ENCODE measurements at places on chromosomes 3 and 15.

DNA sequence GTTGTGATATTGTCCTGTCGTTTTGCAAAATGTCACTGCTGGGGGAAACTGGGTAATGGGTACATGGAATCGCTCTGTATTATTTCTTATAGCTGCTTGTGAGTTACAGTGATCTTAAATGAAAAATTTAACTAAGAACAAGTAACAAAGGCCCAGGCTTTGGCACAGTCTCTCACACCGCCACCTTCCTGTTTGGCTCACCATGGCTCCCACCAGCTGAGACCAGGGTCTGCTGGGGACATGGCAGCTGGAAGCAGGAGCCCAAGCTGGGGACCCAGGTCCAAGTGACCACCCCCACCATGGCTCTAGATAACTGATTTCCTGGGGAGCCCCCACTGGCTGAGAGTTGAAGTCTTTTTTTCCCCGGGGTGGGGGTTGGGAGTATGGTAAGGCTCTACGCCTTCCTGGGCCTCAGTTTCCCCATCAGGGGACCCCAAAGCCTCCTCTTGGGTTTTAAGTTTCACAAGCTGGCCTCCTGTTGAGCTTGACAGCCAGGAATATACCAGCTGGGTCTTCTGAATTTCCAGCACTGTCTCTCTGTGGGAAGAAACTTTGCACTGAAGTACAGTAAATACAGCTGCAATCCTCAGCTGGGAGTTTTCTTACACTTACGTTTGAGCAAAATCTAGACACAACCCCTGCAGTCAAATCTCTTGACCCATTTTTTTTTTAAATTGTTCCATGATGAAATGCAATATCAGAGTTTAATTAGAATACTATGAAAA, 26.1 kb downstream of the ABTB1 start:
- DNase-seq, result no peak

DNA sequence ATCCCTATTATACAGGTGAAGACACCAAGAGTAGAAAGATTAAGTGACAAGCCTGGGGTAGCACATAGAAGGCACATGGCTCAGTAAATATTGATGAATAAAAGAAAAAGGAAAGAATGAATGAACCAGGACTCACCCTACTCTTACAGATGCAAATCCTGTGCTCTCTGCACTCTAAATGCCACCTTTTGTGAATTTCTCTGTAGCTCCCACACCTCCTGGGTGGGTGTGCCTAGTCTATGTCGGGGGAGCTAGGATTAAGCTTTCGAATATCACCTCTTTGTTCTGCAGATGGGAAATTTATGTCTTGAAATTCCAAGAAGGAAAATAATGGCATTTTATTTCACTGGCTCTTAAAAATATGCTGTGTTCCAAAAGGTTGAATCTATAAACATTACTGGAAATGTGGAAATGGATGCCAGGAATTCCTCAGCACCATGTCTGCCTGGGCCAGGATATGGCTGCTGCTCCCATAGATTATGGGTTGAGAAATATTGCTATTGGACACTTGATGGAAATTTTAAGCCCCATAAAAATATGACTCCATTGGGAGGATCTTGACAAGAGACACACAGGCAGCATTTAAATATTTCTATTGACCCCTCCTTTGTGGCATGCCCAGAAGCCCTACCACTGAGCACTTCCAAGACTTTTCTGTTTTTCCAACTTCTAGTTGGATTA, 43.3 kb downstream of the CCNB2 start:
- no peak for DNase-seq

- no peak for DNase-seq
Measured at GRCh38 chr15:90873998-90874605, 5.7 kb downstream of the FURIN start.

DNA sequence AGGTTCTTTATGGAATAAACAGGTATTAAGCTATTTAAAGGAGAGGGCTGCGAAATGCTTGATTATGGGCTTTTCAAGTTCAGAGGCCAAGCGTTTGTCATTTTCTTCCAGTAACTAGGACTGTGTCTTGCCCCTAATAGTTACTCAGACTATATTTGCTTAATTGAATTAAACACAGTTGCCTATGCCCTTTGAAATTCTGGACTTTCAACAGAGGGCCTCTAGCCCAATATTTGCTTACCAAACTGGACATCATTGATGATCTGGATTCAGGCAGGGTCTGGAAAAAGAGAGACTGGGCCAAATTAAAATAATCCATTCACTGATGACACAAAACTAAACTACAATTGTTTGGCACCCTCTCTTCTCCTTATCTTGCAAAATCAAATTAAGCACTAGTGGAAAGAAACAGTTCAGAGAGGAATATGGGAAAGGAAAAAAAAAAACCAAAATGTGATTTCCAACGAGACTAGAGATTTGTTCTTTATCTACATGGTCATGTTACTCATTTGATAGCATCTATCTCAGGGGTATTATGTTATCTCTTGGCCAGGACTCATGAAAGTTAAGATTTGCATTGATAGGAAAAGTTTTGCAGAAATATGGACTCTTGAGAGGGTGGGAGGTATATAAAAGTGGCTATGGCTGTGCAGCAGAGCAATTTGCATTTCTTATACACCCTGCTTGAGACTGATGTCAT, 75.1 kb upstream of the TSEN2 start:
- no peak for DNase-seq

- no peak for DNase-seq
Measured at GRCh38 chr15:38793206-38793810, 228.7 kb upstream of the RASGRP1 start.

- DNase-seq, result no peak
Measured at GRCh38 chr15:43899928-43900327, 73.1 kb downstream of the WDR76 start.

DNA sequence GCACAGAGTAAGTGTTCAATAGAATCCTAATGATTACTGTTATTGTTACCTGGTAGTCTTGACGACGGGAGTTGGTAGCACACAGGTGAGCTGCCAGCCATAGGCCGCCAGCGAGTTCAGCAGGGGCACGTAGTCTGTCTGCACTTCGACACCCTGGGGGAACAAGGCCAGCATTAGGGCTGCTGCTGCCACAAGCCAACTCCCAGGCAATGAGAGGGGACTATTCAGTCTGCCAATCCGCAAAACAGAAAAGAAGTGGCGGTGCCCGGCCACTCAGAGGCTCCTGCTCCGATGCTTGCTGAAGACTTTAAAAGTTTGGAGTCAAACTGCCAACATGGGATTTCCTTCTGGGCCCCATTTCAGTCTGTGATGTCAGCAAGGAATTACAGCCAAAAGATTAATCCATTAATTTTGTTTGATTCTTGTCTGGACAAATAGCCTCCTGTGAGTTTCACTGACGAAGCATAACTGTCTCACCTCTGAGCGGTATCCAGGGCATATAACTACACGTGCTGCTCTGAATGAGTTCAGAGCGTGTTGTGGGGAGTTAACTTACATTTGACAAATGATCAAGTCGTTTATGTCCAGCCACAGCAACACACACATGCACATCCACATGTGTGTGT, 61.8 kb downstream of the OXNAD1 start:
- DNase-seq, result no peak

GRCh38 chr3:64167868-64168267, 57.4 kb downstream of the PRICKLE2 start:
- no peak for DNase-seq

GRCh38 chr3:192514081-192514753, 213.1 kb downstream of the FGF12 start:
- DNase-seq, result peak; percentile 2

- no peak for DNase-seq
Measured at GRCh38 chr3:139715743-139716360, 38.1 kb upstream of the NMNAT3 start.

- DNase-seq, result no peak
Measured at GRCh38 chr3:85785766-85786165, 827.0 kb downstream of the CADM2 start.

GRCh38 chr3:8201886-8202285, 299.7 kb upstream of the LMCD1 start:
- DNase-seq, result peak; percentile 52

- DNase-seq, result no peak
Measured at GRCh38 chr15:63522225-63522578, 17.8 kb downstream of the USP3 start.

GRCh38 chr3:168398371-168399025, 302.8 kb upstream of the GOLIM4 start:
- no peak for DNase-seq

GRCh38 chr3:189508784-189509501, 122.2 kb upstream of the TP63 start:
- no peak for DNase-seq

DNA sequence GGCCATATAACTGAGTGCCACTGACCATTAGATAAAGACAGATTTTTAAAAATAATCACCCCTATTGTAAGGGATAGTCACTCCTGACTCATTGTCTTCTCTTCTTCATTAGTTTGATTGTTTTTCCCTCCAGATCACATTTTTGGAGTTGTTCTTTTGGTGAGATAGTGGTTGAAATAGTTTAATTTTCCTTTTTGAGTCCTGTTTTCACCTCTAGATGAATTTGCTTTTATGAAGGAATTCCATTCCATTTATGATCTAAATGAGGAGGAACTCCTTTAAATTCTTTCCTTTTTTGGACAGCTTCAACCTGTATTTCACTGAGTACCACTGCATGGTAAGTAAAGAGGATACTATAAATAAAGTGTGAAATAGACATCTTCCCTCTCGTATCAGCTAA, 112.4 kb downstream of the GREM1 start:
- no peak for DNase-seq

- no peak for DNase-seq
Measured at GRCh38 chr3:66797889-66798560, 200.1 kb upstream of the KBTBD8 start.

- DNase-seq, result no peak
Measured at GRCh38 chr3:72316501-72317279, 531.6 kb downstream of the SHQ1 start.

- DNase-seq, result no peak
Measured at GRCh38 chr15:68385671-68386586, 46.0 kb downstream of the ITGA11 start.

DNA sequence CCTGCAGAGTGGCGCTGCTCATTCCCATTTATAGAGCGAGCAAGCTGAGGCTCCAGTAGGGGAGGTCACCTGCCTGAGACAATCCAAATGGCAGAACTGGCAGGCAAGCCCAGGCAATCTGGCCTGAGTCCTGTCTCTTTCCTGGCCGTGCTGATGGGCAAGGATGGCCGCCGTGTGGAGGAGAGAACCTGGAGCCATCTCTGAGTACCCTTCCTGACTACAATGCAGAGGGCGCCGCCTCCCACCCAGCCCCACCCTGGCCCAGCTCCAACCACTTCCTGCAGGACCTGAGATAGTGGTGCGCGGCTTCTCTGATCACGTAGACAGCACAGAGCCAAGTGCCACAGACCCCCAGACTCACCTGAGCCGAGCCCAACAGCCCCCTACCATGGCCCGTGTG, 7.0 kb downstream of the TLR9 start:
- no peak for DNase-seq

DNA sequence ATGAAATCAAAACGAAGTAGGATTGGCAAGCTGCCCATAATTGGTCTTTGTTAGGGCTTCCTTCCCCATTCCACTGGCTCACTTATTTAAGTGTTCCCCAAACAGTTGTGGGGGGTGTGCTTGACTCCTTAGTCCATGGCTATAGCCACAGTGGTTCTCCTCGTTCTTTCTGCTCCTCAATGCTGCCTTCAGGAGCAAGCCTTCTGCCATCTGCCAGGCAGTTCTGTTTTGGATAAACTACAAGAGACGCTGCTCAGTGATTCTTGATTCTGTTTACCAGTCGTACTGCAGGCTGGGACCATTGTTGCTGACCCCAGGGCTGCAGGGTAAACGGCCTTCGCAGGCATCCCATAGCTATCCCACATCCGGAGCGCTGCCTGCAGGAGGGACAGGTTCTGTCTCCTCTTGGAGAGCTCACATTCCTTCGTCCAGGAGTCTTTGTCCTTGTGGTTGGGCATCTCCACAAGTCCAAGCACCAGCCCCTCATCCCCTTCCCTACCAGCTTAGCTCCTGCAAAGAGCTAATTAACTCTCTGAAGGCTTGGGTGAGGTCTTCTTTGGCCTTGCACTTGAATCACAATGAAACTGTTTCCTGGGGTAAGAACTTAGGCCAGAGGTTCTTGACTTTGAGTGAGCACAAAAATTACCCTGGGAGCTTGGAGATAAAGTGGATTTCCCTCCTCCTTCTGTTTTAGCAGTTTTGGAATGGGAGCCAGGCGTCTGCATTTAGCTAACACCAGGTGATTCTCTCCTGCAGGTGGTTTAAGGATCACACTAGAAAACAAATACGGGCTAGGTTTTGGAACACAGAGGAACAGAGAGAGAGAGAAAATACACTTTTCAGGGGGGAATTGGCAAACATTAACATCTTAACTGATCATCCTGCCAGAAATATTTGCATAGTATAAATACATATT, 114.9 kb downstream of the SV2B start:
- no peak for DNase-seq

DNA sequence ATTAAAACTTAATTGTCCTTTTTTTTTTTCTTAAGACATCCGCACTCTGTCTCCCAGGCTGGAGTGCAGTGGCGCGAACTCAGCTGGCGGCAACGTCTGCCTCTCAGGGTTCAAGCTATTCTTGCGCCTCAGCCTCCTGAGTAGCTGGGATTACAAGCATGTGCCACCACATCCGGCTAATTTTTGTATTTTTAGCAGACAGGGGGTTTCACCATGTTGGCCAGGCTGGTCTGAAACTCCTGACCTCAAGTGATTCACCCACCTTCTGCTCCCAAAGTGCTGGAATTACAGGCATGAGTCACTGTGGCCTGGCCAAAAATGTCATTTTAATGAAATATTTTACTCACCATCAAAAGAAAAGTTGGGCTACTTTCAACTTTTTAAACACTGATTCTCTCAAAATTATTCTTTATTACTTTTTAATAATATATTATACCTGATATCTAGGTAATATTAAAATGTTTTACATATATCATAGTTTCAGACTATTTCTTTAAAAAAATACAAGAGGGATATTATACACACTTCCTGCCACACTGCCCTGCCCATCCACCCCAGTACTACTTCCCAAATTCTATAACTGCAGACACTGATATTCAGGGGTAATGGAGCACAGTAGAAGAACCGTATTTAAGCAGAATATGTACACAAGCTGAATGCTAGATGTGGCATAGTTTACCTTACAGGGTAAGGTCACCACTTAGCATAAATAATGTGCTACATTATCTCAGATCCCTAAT, 723.9 kb upstream of the ZNF385D start:
- no peak for DNase-seq

- DNase-seq, result no peak
Measured at GRCh38 chr3:178381555-178381954, 154.7 kb upstream of the KCNMB2 start.

DNA sequence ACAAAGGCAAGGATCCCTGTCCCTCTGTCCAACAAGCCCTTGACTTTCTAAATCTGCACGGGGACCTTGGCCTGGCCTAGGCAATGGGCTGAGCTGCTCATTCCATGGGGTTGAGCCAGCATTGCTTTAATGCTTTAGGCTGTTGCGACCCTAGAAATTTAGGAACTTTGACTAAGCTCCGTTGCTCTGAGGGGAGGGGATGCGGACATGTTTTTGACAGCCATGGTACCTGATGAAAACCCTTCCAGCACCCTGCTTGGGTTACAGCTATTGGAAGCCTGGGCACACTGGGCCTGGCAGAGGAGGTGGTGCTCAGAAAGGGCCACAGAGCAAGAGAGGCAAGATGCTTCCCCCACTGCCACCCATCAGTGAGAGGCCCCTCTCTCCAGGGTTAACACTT, 37.1 kb downstream of the SYNM start:
- DNase-seq, result no peak

Measured in T1000 (cell line).